ENCODE measurements at places on chromosomes 11 and 22.

GRCh38 chr22:46829117-46829891 lies 66.9 kb downstream of the TBC1D22A start:
- DNase-seq, result no peak

- DNase-seq, result no peak
Observed at GRCh38 chr11:31233425-31233824, 136.1 kb downstream of the DCDC1 start.

GRCh38 chr11:134455516-134455915 lies 43.5 kb upstream of the B3GAT1 start:
- no peak for DNase-seq

GRCh38 chr11:47552566-47553405 lies at the start of gene CELF1:
Gene CELF1, minus strand, starts transcription at chr11:47553132. Its CDS starts 53,609 bp downstream, at chr11:47499523.
- DNase-seq, result peak; percentile 77

GRCh38 chr11:27388001-27388400 lies 25.0 kb upstream of the CCDC34 start:
- no peak for DNase-seq

DNA sequence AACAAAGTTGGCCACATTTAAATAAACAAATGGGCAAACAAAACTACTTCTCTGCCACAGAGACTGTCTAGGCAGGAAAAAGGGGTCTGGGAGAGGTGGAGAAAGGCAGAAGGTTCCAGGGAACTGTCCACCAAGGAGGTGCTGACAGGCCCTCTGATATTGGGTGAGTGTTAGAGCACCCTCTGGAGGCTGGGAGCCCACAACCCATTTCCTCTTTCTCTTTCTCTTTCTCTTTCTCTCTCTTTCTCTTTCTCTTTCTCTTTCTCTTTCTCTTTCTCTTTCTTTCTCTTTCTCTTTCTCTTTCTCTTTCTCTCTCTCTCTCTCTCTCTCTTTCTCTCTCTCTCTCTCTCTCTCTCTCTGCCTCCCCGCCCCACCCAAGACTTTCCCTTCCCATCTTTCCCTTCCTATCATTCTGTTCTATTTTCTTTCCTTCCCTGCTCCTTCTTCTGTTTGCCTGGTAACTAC lies 912.8 kb downstream of the DLG2 start:
- peak; percentile 8 for DNase-seq

- no peak for DNase-seq
Observed at GRCh38 chr11:6631361-6631890, 12.2 kb upstream of the TPP1 start.

DNA sequence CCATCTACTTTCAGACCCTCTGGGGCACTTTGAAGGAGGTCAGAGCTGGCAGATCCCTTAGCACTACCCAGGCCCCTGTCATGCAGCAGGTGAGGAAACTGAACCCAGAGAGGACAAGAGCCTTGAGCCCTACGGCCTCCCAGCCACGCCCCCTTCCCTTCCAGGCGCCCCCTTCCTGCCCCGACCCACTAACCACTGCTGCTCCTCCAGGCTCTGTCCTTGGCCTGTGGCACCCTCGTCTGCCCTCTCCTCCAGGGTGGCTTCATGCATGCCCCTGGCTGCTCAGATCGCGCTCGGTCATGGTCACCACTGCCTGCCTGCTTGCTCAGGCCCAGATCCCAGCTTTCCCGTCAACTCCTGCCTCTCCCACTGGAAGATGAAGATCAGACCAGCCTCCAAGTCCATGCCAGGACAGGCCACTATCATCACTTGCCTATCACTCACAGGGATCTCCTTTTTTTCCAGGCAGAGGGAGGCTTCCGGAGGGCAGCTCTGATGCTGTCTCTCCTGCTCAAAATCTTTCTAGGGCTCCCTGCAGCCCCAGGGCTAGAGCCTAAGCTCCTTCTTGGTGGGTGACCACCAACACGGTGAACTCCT lies 30.7 kb downstream of the ELFN2 start:
- no peak for DNase-seq

DNA sequence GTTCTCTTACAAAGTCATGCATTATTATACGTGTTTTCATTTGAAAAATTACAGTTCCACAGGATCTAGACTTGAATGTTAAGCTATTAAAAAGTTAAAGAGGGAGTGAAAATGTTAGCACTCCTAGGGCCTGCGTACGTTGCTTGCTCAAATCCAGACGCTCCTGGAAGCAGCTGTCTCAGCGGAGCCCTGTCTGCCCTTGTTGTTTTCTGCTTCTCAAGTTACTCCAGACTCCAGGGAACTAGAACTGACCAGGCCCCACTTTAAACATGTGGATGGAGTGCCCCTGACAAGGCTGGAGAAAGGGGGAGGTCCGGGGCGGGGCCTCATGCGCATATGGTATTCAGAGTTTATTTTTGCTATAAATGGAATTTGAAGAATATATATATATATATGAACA lies 9.6 kb downstream of the PARVB start:
- no peak for DNase-seq

DNA sequence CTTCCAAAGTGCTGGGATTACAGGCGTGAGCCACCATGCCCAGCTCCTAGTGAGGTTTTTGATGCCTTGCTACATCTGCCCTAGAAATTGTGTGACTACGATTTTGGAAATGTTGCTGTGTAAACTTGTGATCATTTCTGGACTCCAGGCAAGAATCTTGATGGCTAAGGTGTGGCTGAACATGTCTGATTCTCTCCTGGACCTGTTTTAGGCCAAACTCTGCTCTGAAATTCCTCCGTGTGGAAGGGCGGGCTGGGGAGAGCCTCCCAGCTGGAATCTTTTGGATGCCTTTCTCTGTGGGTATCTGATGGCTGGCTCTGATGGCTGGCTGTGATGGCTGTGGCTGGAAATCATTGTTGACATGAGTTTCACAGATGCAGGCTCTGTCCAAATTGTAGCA lies 8.2 kb downstream of the PNPLA3 start:
- DNase-seq, result no peak

DNA sequence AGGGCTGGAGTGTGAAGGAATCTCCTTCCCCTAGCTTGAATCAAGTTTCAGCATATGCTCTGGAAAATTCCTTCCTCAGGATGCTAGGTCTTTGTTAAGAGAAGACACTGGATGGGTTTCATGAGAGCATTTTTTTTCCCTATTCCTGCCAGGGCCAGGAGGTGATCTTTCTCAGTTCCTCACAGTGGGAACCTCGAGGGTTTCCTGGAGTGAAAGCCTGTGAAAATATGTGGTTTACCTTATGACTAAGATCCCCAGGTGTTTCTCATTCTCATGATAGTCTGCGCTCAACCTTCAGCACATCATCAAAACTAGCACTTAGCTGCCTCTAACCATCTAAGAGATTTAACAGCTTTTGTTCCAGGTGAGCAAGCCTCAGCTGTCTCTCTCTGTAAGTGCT lies 985.3 kb upstream of the FAT3 start:
- no peak for DNase-seq

DNA sequence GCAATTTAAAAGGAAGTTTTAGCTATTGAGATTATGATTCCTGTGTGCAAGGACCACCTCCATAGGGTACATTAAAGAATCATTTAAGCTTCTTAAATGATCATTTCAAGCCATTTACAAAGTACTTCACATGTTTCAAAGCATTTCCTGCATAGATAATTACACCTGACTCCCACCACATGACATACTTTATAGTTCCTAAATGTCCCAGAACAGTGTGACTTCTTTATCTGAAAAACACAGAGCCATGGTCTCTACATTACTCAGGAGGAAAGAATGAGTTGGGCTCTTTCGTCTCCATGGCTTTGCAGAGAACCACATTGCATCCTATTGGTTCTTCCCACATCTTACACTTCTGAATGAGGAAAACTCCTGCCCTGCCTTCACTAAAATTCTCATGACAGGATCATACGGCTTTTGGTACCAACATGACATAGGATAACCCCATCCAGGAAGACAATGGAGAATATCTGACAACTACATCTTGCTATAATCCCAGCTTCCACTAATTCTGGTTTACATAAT lies 88.6 kb downstream of the ETS1 start:
- no peak for DNase-seq

GRCh38 chr11:89452780-89453179 lies 38.4 kb downstream of the NOX4 start:
- DNase-seq, result no peak

- no peak for DNase-seq
Observed at GRCh38 chr11:124876818-124877630, 11.8 kb downstream of the ROBO3 start.

DNA sequence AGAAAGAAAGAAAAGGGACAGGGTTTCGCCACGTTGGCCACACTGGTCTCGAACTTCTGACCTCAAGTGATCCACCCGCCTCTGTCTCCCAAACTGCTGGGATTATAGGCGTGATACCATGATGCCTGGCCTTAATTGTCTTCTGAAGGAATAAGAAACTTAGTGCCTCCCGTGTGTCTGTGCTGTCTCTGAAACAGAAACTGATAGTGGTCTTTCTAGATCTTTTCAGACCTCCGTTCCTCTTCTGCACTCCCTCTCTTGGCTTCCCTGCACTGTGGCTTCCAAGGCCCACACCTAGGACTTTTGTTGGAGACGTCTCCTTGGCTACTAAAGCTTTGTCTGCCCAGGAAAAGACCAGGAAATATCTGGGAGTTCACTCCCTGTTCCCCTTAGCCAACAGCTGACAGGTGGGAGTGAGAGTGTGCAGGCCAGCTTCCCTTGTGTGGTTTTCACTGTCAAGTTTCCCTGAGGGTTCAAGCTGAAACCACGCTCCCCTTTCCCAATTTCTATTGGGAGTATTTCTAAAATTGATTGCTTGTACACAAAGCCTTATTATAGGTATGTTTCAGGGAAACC lies 10.1 kb upstream of the HTR3B start:
- DNase-seq, result no peak

DNA sequence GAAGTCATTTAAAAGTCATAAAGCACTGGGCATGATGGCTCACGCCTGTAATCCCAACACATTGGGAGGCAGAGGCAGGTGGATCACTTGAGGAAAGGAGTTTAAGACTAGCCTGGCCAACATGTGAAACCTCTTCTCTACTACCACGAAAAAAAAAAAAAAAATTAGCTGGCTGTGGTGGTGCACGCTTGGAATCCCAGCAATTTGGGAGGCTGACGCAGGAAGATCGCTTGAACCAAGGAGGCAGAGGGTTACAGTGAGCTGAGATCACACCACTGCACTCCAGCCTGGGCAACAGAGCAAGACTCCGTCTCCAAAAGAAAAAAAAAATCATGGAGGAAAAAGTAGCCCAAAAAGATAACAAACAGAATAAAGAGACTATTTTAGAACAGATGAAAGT lies 42.2 kb downstream of the NUP98 start:
- no peak for DNase-seq

GRCh38 chr11:27456795-27457329 lies 15.7 kb downstream of the LGR4 start:
- no peak for DNase-seq

DNA sequence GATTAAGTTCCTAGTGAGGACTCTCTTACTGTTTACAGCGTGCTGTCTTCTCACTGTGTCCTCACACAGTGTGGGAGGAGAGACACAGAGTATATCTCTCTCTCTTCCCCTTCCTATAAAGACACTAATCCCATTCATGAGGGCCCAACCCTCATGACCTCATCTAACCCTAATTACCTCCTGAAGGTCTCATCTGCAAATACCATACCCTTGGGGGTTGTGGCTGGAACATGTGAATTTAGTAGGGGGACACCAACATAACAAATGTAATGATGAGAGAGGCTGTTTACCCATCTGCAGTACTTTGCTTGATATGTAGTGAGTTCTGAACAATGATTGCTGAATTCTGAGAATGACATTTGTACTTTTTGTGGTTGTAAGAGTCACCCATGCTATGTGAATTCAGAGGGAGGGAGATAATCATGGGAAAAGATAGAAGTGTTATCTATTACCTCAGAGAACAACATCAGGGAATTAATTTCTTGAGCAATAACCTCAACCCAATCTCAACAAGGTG lies 4.9 kb upstream of the OR52W1 start:
- no peak for DNase-seq

GRCh38 chr11:77381729-77382665 lies 80.5 kb upstream of the GDPD4 start:
- no peak for DNase-seq

- DNase-seq, result no peak
Observed at GRCh38 chr11:23893126-23893525, 603.7 kb upstream of the LUZP2 start.

DNA sequence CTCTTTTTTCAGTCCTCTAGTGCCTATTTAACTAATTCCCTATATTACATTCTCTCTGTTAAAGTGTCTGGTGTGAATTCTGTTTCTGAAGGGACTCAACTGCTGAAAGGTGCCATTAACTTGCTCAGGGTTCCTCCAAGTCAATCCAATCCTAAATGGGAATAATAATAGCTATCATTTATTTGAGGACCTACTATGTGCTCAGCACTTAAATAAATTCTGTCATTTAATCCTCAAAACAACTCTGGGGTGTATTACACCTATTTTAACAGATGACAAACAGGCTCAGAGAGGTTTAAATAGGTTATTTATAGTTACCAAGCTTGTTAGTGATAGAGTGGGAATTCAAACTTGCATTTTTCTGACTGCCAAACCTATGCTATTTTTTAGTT lies 40.6 kb upstream of the POLD3 start:
- DNase-seq, result no peak

DNA sequence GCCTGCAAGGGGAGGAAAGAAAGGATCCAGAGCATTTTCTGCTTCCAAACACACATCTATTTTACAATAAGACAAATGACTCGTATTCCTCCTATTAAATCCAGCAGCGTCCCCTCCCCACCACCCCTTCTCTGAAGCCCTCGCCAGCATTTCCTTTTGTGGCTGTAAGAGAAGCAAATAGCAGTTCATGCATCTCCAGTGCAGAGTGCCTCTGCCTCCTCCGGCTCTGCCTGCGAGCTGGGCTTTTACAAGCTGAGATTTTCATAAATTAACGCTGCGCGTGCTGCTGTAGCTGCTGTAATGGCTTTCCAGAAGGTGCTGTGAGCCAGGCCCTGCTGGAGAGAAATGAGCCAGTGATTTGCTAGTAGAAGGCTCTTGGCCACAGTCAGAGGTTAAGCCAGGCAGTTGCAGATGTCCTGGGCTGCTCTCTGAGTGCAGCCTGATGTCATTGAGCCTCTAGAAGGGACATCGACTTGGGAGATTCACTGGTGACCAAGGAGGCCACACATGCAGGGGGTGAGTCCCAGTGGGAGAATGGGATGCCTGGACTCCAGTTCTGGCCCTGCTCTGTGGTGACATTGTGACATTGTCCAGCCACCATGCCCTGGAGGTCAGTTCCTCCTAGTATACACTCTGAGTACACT lies 134.5 kb upstream of the NAV2 start:
- DNase-seq, result no peak

DNA sequence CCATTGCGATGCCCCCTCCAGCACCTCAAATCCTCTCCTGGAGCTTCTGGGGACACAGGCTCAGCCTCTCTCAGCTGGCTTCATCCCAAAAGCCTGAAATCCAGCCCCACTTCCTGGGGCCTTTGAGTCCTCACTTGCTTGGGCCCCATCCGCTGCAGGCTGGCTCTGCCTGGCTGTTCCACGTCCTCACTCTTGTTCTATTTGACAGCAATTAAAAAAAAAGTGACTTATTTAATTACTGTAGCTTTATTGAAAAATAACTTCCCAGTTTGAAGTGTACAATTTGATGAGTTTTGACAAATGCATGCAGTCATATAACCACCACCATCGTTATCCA lies 27.2 kb downstream of the PARVG start:
- no peak for DNase-seq

GRCh38 chr22:17920145-17920605 lies 104.2 kb downstream of the MICAL3 start:
- DNase-seq, result no peak
